Myocyte (in vitro differentiated cells): ENCODE measurements at places on chromosomes 6 and 20. TPM values are rescaled to one million over a fixed set of nuclear protein-coding genes. Genes with fewer than 3 reads are reported as not detected.
A peak's percentile ranks its signal among the peaks of the same experiment; 100 is the strongest.

GRCh38 chr6:11714116-11714797 is 64.3 kb downstream of the ADTRP start:
- no peak for DNase-seq

- DNase-seq, result no peak
Observed at GRCh38 chr6:45426251-45426650, 48.5 kb upstream of the SUPT3H start.

- no peak for DNase-seq
Observed at GRCh38 chr6:35719830-35720733, 16.8 kb upstream of the ARMC12 start.

DNA sequence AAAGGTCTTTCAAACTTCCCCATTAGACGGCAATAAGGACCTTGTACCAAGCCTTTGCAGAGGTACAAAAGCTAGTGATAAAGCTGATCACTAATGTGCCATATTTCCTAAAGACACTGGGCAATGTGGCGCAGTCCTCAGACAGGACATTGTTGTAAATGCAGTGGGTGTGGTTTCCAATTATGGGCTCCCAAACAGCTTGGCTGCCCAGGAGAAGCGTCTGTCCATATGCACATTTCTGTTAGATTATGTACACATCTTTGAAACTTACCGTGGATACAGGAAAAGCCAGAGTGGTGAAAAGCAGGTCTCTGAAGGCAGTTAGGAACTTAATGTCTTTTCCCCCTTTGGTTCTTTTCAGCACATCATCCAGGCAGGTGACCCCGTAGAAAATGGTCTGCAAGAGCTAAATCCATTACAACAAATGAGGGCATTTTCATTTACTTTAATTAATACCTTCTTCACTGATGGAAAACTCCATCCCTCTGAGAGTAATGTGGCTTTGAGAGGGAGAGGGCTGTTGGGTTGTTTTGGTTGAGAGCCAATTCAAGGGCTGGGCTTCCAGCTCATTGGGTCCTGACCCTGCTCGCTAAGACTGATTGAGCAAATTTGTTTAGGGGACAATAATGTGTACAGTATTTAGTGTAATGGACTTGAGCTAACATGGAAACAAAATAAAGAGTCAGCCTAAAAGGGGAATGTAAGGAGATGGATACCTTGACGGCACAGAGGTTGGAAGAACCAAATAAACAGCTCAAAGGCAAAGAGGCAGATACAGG is 10.4 kb downstream of the ADTRP start:
- no peak for DNase-seq

DNA sequence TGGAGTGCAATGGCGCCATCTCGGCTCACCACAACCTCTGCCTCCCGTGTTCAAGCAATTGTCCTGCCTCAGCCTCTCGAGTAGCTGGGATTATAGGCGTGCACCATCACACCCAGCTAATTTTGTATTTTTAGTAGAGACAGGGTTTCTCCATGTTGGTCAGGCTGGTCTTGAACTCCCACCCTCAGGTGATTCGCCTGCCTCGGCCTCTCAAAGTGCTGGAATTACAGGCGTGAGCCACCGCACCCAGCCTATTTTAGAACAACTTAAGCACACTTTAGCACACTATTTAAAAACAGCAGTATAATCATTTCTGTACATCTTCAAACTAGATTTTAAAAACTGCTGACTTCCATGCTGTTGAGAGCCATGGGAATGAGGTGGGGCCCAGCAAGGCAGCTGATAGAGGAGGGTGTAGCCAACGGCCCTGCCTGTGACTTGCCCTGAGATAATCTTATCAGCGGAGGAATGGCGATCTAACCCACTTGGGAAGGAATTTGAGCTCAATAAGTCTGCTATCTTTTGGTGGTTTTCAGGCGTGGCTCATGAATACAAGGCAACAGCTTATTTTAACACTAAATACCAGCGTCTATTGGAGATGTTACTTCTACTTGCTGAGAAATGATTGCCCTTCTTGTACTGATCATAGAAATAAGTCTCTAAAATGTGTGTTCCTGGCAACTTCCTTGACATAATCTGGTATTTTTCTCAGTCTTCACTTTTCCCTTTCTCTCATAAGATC is 12.1 kb downstream of the ZDHHC14 start:
- DNase-seq, result peak; percentile 16

DNA sequence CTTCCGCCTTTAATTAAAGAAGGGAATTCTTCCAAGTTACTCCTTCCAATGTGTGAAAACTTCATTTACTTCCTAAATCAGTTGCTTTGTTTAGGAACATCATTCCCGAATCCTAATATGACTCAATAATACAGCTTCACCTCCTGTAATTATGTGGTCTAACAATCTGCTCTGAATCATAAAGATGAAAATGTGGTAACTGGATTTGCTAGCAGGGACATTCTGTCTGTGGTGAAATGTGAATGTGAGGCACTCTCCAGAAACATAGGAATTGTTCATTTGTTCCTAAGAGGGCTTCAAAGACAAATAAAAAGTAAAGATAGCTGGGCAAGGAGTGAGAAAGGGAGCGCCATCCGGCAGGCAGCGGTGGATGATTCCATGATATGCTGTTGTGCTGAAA is 678.1 kb downstream of the KIF16B start:
- peak; percentile 22 for DNase-seq

- no peak for DNase-seq
Observed at GRCh38 chr6:82458147-82458546, 94.5 kb downstream of the TPBG start.

GRCh38 chr20:57224641-57225138 is 41.8 kb downstream of the BMP7 start:
- no peak for DNase-seq

DNA sequence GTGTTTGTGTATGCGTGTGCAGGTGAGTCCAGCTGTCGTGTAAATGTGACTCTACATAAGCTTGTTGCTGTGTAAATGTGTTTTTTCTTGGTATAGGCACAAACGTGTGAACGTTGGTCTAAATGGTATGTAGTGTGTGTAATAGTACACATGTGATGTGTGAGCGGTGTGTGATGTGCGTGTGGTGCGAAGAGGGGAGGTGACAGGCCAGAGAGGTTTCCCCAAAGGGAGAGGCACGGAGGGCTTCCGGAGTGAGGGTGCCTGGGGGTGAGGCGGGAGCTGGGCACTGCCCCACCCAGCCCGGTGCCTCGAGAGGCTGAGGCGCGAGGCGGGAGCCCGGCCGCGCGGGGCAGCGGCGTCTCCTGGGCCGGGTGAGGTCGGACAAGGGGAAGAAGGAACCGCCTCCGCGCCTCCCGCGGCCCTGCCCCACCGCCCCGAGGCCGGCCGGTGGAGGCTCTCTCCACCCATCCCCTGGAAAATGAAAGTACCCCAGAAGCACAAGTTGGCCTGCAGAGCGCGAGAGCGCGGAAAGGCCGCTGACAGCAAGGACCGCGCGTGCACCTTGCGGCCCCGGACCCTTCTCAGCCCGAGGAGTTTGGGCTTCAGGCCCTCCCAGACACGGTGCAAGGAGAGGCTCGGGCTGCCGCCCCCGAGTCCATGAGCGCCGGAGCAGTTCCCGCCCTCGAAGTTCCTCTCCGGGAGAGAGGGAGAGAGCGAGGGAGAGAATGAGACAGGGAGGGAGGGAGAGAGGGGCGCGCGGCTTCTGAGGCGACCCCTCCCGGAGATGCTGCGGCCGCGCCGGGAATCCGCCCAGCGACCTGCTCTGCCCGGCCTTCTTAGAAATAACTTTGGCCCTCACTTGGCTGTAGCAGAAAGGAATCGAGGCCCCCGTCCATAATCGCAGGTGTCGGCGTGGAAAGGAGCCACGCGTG is 43.2 kb upstream of the OSTM1 start:
- peak; percentile 22 for DNase-seq

- no peak for DNase-seq
Observed at GRCh38 chr6:28558629-28559028, 32.9 kb downstream of the GPX5 start.

DNA sequence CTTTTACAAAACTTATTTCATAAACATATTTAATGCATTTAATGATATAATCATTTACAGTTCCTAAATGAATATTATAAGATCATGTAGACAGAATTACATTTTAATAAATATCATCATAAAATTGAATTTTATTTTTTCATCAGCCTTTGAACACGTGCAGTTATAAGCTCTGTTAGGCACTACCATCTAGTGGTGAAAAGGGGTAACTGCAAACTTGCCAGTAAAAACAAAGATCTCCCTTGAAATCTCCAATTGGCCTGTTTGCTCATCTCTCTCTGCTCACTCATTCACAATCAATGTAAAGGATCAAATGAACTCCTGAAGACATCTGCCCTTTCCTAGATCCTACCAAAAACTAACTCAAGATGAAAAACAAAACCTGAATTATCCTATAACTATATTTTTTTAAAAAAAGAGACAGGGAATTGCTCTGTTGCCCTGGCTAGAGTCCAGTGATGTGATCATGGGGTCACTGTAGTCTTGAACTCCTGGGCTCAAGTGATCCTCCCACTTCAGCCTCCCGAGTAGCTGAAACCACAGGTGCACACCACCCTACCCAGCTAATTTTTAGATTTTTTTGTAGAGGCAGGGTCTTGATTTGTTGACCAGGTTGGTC is 31.7 kb downstream of the SAMHD1 start:
- peak; percentile 68 for DNase-seq

DNA sequence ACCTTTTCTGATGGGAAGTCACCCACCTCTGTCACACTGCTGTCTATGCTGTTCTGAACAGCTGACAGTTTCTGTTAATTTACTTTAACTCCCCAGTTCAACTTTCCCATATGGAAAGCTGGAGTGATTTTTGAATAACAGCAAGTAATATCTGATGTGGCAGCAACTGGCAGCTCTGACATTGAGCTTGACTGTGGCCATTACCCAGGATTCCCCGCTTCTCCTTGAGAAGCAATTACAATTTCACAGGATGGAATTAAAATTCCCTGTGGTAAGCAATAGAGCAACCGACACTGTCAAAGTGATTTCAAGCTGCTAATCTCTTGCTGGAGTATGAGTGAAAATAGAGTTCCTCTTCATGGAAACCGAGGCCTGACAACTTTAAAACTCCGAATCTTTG is 348.1 kb upstream of the SOX4 start:
- DNase-seq, result no peak

DNA sequence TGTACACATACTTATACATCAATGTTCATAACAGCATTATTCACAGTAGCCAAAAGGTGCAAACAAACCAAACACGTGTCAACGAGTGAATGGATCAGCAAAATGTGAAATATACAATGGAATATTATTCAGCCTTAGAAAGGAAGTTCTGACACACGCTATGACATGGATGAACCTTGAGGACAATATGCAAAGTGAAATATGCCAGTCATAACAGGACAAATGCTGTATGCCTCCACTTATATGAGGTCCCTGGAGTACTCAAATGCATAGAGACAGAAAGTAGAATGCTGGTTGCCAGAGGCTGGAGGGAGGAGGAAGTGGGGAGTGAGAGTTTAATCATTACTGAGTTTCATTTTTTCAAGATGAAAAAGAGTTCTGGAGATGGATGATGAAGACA is 37.8 kb upstream of the IGF2R start:
- DNase-seq, result no peak

PAQR8 gene
- 1.9 and 2.7 TPM in 2 replicates for total RNA-seq

TNFRSF21 gene
- total RNA-seq, result 27.7 and 30.3 TPM in 2 replicates

GTF3C6 gene
- 97.2 and 114 TPM in 2 replicates for total RNA-seq

TCF21 gene
- total RNA-seq, result 0.03 TPM in 1 of 2 replicates, not detected in the other
